ENCODE measurements at places on chromosomes 5 and 9.
A peak's percentile ranks its signal among the peaks of the same experiment; 100 is the strongest.

- peak; percentile 80 for DNase-seq
Observed at GRCh38 chr9:22307013-22307711, 139.5 kb upstream of the DMRTA1 start.

DNA sequence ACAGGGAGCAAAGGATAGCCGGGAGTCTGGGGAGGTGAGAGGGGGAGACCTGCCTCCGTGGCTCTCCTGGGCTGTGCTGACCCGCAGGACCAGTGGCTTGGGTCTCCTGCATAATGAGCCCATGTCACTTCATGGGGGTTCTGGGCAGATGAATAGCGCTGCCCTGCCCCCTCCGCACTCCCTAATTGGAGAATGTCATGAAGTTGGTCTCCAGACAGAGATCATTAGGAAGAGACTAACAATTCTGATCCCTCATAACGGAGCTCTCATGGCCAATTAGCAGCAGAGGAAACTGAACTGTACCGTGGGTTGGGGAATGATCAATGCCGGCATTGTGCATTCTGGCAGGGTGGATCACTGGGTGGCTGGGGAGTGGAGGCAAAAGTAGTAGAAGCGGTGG, 186.1 kb downstream of the FSTL4 start:
- no peak for DNase-seq

DNA sequence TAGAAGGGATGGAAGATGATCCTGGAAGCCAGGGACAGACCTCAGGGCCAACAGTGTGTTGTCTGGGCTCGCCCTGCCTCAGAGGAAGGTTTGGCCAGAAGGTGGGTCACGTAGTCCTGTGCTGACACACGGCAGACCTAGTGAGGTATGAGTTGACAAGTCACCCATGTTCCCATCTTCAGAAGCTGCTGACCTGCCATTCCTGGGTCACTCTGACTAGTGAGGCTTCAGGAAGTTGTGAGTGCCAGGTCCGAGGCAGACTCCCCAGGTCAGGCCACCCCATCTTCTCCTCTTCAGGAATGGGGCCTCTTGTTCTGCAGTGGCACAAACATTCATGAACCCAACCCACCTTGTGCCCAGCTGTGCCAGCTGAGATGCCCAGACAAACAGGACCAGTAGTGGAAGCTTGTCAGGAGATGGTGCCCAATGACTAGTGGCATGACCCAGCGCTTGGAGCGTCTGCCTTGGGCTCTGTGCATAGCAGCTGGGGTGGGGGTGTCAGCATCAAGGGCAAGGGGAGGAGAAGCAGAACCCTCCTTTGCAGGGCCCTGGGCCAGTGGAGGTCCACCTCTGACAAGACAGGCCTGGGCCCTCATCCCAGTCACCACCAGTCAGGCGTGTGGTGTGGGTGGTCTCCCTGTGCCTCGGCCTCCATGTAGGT, 16.8 kb upstream of the ANGPTL2 start:
- DNase-seq: no peak

DNA sequence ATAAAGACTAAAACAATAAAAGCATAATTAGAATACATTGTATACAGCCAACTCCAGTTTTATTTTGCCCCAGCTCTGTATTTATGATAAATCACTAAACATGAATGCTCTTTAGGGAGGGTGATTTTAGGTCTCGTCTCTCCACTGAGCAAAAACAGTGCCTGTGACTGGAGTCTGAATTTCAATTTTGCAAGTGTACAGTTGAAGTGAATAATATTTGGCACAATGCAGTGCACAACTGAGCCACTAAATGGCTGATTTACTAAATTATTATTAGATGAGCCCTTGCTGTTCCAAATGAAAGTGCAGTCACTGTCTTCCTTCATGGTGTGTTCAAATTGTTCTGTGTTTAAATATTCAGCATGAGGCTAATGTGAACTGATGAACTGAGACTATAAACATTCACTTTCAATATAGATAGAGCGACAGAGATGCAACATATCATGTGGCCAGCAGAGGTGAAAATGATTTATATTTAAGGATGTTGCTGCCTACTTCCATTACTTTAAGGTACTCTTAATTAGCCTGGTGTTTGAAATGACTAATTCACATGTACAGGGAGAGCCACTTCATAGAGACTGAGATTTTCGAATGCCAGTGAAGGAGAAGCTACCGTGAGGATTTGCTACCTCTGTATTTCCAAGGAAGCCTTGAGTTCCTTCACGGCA, 375.1 kb downstream of the EBF1 start:
- no peak for DNase-seq

- no peak for DNase-seq
Observed at GRCh38 chr9:13487936-13488335, 208.4 kb upstream of the MPDZ start.

- DNase-seq: no peak
Observed at GRCh38 chr9:68732405-68733020, 27.5 kb downstream of the PIP5K1B start.

- no peak for DNase-seq
Observed at GRCh38 chr5:143473481-143473880, 70.0 kb upstream of the NR3C1 start.

DNA sequence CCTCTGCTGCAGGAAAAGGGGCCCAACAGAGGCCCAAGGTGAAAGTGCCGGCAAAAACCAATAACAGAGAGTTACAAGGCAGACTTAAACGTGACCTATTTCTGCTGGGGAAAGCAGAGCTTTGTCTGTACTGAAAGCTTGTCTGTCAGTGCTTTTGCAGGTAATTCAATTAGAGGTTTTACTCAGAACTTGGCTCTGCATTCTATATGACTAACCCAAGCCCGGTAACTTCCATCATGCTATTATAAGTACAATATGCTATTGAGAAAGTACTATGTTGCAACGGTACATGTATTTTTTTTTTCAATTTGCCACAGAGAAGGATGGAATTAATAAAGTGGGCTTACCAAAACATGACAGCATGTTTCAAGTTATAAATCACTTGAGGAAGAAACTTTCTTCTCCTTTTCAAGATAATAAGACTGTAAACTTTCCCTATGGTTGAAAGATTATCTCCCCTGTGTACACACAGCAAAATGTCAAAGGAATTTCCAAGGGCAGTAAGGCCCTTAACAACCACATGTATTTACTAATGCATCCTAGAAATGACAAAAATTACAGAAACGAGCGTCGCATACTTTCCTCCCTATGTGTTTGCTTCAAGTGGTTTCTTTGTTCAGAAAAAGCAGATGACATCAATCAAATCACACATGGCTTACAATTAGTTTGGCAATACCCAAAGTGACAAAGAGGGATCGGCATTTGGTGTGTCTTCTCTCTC, 282.4 kb downstream of the EFNA5 start:
- peak; percentile 93 for DNase-seq

Measured in iris pigment epithelial cell (primary cell).